Fibroblast of the conjunctiva (primary cell): ENCODE measurements at places on chromosomes 7 and 10.

- DNase-seq = no peak
Measured at GRCh38 chr10:93719901-93720300, 17.5 kb upstream of the FRA10AC1 start.

DNA sequence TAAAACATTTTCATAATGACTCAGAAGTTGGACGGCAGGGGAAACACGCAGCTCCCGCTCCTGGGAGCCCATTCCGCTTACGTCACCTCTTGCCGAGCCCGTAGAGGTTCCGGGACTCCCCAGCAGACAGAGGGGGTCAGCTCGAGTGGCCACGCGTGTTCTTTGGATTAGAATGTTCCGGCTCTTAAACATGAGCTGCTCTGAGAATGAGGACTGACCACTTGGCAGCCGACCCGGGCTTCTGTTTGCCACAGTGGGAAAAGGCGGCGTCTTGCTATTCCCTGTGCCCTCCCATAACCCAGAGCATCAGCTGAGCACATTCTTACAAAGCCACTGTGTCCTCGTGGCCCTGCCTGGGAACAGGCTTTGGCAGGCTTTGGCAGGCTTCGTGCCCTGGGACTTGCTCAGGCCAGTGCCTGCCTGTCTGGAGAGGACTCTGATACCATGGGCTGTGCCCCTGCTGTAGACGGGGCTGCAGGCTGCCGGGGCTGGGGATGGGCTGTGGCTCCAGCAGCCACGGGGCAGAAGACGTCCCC lies 40.1 kb downstream of the PFKP start:
- peak; percentile 89 for DNase-seq

- no peak for DNase-seq
Measured at GRCh38 chr7:22551768-22552513, 52.0 kb upstream of the STEAP1B start.

DNA sequence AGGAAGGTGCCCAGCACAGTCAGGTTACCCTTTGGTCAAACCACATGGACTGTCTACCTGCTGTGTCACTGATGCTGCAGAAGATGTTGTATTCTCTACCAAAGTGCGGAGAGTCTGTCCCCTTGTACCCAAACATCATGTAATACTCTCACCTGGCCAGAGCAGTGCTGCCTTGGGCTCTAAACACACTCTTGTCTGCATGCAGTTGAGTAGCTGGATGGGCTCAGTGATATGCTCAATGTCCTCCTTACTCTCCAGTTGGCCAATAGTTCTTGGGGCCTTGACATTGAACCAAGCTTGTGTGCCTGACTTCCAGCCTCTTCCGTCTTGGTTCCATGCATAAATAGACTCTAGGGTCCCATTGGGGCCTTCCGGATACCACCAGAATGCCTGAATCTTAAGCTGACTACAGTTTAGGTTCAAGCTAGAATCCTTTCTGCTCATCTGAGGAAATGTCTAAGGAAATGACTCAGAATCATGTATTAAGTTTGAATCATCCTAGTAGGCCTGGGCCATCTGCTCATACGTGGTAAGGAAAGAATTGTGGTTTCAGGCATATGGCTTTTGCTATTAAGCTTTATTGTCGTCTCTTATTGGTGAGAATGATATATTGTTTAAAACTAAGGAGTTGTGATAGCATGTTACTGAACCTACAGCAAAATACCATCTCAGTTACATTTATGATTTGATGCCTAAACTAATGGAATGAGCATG lies 118.0 kb downstream of the OTUD1 start:
- no peak for DNase-seq

- no peak for DNase-seq
Measured at GRCh38 chr10:72260976-72261783, 12.5 kb upstream of the DDIT4 start.

DNA sequence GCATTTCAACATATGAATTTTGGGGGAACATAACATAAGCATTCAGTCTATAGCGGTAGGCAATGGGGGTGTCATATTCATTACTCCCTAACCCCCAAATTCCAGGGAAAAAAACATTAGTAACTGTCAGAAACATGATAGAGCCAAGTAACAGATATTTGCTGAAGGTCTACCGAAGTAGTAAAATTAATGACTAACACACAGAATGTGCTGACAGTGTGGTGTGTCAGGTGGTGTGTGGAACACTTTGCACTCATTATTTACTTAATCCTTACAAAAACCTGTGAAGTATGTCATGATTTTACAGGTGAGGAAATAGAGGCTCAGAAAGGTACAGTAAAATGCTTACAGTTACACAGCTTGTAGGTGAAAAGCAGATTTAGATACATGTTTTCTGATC lies 85.4 kb upstream of the RHOBTB1 start:
- DNase-seq = no peak

DNA sequence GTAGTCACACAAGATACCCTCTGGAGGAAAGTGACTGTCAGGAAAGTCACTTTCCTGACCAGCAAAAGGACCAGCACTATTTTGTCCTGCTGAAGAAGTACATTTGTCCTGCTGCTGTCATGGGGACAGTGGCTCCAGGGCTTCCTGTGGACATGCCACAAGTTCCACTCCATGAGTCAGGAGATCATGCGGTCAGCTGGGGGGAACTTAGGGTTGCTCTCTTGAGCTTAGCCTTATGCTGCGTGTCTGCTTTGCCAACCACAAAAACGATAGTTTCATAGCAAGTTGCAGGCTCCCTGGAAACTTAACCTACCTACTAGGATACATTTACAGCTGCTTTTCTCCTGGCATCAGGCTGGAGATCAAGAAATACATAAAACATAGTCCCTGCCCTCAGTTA lies 19.8 kb upstream of the ALOX5 start:
- no peak for DNase-seq
